ENCODE measurements at places on chromosomes 5 and 9.

DNA sequence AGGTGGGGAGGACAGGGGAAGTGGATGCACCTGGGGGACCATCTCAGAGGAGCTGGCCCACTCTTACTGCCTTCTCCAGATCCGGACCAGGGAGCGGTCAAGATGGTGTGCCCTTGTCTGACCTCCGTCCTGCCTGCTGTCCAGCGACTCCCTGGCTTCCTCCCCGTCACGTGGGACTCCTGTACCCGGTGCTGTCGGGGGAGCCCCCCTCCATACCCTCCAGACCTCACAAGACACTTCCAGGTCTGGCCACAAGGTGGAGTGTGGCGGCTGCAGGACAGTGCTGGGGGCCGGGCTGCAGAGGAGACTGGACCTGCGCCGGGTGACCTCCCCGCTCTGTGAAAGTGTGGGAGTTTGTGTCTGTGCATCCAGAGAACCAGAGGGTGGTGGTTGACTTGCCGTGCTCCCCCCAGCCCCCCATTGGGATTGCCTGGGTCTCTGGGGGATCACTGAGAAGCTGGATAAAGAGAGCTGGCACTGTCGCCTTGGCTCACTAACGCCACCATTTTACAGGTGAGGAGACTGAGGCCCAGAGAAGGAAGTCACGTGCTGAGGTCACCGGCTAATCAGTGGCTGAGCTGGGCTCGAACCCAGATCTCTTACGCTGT, 1.9 kb upstream of the CRB2 start:
- peak; percentile 19 for DNase-seq

- no peak for DNase-seq
These were observed 71.9 kb downstream of the ECPAS start for GRCh38 chr9:111412280-111412679.

DNA sequence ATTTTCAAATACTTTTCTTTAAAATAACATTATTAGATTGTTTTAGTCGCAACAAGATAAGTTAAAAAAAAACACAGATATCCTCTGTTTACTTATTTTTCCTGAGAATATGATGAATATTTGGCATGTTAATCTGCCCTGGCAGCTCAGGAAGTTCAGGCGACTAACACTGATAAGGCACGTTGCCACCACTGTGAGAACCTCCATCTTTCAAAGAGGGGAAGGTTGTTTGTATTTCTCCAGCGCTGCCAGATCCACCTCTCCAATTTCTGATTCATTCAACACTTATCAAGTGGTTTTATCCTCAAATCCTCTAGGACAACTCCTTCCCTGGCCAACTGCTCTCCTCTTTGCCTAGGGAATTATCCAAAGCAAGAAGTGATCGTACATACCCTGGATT, 21.8 kb downstream of the CTNNAL1 start:
- no peak for DNase-seq

- no peak for DNase-seq
These were observed 11.8 kb upstream of the EFNA5 start for GRCh38 chr5:107682533-107682932.

- no peak for DNase-seq
These were observed 28.7 kb upstream of the UBAC1 start for GRCh38 chr9:135989722-135990467.

GRCh38 chr5:140295414-140295813, 7.5 kb downstream of the PFDN1 start:
- no peak for DNase-seq

- DNase-seq = no peak
These were observed 1793.8 kb upstream of the WWC1 start for GRCh38 chr5:166497496-166498104.

GRCh38 chr9:133023117-133023890, 7.5 kb upstream of the GTF3C5 start:
- DNase-seq = no peak

GRCh38 chr9:131186622-131187021, 61.2 kb downstream of the NUP214 start:
- no peak for DNase-seq

GRCh38 chr5:175809531-175810121, 61.8 kb upstream of the CPLX2 start:
- DNase-seq = no peak

DNA sequence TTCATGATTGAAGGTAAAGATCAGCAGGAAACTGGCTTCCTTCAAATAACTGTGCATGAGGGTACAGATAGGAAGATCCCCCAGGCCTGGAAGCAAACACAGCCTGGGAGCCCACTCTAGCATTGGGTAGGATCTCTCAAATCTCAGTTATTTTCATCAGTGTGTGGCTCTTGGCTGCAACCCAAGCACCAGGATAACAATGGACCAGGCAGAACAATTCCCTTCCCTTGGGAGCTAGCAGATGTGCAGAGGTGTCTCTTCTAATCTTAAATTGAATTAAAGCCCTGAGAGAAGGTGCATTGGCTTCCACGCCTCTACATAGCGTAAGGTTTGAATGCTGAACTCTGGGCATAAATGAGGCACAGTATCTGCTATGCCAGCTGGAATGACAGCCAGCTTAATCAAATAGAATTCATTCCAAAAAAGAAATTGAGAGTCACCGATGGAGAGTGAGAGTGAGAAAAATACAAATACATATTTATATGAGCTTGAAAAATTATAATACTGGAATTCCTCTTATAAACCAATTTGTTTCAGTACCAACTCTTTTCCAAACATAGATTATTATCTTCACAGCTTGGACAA, 957.3 kb downstream of the CDH12 start:
- no peak for DNase-seq

Measured in activated T-helper 1 cell treated with anti-CD3 and anti-CD28 coated beads, Interleukin-2, amount 50 U/mL, for 16 hours (primary cell).